HS-27A (cell line): ENCODE measurements at places on chromosomes 12 and 14.

- DNase-seq = no peak
Observed at GRCh38 chr12:132669166-132669879, 17.8 kb downstream of the POLE start.

- DNase-seq = peak; percentile 17
Observed at GRCh38 chr14:94665121-94665520, 52.9 kb downstream of the SERPINA3 start.

DNA sequence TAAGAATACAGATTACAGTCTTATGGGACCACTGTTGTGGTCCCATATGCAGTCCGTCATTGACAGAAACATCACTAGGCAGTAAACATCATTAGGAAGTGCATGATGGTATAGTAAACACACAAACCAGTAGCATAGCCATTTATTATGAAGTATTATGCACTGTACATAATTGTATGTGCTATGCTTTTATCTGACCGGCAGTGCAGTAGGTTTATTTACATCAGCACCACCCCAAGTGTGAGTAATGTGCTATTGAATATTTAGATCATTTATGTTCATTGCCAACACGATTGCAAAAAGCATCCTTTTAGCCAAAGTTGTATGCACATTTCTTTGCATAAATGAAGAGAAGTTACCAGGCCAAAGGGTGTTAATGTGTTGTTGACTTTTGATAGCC, 531.6 kb upstream of the TBX3 start:
- DNase-seq = no peak

DNA sequence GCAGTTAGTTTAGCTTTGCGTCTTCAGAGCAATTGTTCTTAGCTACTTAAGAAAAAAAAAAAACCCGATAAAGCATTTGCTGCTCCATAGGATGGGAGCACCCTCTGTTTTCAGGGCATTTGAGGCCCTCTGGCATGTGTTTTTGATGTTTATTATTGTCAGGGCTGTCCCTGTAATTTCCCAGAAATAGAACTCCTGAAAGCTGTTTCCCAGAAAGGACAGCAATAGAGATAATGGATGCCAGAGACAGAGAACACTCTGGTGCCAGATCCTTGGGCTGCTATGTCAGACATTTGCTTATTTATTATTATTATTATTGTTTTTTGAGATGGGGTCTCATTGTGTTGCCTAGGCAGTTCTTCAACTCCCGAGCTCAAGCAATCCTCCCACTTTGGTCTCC, 201.3 kb downstream of the ALG10 start:
- no peak for DNase-seq

GRCh38 chr14:45619831-45620230, 366.8 kb upstream of the MIS18BP1 start:
- no peak for DNase-seq

- DNase-seq = peak; percentile 63
Observed at GRCh38 chr14:83294941-83295340, 1761.3 kb upstream of the SEL1L start.

GRCh38 chr12:68565391-68565903, 45.3 kb upstream of the RAP1B start:
- DNase-seq = peak; percentile 76

- no peak for DNase-seq
Observed at GRCh38 chr12:6959805-6960592, 8.8 kb downstream of the PTPN6 start.

GRCh38 chr14:100588671-100589070, 1.5 kb upstream of the BEGAIN start:
- no peak for DNase-seq

DNA sequence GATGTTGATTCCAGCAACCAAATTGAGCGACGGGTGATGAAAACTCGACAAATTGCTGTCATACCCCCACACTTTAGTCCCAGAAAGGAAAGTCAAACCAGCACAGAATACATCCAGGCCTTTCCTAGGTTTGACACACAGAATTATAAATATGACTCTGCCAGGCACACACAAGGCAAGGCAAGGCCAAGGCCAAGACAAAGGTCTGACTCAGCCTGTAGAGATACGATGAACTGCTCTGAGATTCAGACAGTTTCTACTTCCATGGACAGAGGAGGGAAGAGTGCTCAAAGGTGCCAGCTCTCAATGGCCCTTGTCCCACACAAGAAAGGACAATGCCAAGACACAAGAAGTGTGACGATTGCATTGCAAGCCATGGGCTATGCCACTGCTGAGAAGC, 880.2 kb upstream of the TMEM132C start:
- DNase-seq = no peak

- DNase-seq = no peak
Observed at GRCh38 chr14:72600551-72601330, 293.2 kb downstream of the DPF3 start.

DNA sequence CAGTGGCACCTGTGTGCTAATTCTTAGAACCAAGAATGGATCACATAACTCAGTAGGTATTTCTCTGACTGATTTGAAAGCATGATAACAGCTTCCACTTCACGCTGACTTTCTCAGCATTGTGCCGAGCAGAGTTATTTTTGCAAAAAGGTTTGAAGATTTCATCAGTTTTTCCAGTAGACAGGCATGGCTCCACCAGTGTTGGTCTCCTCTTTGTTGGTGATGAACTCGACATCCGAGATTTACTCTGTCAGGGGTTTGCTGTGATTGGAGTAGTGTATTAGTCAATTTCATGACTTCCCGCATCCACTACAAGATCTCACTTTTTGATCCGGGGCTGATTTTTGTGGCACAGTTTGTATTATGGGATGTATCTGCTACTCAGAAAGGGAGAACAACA, 85.3 kb downstream of the PRKCH start:
- DNase-seq = no peak

DNA sequence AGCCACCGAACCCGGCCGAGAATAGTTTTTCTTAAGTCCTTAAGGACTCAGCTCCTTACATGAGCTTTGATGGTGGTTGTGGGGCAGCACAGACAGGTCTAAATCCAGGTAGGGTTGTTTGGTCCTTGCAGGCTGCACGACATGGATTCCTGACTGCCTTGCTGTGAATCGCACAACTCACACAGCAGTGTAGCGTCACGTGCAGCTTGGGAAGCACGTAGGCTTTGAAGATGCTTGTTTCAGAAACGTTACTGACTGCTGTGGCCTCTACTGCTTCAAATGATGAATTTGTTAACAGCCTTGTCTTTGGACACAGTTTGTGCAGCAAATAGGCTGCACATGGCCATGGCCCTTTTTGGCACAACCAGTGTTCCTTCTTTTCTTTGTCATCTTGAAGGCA, 29.9 kb downstream of the ZBTB42 start:
- no peak for DNase-seq

DNA sequence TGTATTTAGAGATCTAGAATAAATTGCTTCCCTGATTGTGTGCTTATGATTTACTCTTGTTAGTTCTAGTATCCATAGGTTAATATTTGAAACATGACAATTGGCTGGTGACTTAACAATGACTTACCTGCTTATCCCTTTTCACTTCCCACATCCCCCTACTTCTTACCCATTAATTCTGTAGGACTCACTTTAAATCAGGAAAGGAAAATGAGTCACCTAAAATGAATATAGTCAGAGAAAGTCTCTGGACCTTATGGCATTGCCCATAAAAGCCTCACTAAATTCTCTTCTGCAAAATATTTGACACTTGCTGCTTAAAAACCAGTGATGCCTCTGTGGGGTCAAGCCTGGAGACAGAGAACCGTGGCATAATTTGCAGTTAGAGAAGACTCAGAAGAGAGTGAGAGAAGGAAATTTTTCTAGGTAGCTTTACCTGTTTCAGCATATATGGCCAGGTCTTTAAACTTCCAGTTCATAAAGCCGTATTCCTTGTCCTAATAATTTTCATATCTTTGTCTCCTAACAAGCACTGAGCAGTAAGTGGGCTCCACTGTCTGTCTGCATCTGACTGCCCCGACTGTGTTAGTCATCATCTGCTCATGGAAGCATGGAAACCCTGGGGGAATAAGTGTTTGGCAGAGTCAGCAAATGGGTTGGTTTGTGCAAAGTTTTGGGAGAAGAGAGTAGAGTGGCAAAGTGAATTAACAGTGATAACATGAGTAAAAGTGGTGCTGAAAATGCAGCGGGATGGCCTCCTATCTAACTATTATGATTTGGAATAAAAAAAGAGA, 294.4 kb downstream of the AKAP6 start:
- no peak for DNase-seq

- DNase-seq = no peak
Observed at GRCh38 chr14:61330511-61330910, 9.1 kb downstream of the PRKCH start.

- no peak for DNase-seq
Observed at GRCh38 chr12:80299976-80300375, 144.1 kb upstream of the PTPRQ start.

- DNase-seq = no peak
Observed at GRCh38 chr12:111174251-111174960, 194.5 kb downstream of the PHETA1 start.

GRCh38 chr14:85917716-85918115, 387.8 kb downstream of the FLRT2 start:
- DNase-seq = no peak

- no peak for DNase-seq
Observed at GRCh38 chr12:100199347-100200149, 1.1 kb upstream of the ACTR6 start.

DNA sequence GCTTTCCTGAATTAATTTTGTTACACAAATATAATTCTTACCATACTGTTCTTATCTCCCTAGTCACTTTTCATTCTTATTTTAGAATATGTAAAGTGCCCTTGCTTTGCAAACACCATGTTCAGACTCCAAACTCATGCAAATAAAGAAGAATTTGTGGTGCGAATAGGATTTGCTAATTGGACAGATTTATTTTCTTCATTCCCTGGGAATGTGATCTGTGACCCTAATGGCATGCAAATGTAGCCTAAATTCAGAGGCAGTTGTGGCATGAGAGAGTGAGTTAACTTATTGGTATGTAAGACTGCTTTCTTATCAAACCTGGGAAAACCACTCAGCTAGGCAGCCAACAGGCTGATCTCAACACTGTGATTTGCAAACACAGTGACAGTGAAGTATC, 10.0 kb downstream of the CAPZA3 start:
- DNase-seq = peak; percentile 97

DNA sequence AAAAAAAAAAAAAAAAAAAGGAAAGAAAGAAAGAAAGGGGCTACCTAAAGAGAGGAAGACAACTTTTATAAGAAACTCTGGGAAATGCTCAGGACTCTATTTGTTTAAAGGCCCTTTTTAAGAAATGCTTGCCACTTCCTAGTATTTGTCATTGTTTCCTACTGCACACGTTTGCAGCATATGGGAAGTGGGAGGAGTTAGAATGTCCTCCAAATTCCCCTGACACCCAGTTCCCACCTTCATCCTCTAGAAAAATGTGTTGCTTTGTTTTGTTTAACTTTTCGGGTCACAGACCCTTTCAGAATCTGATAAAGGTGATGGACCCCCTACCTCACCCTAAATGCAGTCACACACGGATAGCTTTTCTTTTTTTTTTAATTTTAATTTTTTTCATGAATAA, 40.8 kb downstream of the NINJ2 start:
- DNase-seq = no peak

DNA sequence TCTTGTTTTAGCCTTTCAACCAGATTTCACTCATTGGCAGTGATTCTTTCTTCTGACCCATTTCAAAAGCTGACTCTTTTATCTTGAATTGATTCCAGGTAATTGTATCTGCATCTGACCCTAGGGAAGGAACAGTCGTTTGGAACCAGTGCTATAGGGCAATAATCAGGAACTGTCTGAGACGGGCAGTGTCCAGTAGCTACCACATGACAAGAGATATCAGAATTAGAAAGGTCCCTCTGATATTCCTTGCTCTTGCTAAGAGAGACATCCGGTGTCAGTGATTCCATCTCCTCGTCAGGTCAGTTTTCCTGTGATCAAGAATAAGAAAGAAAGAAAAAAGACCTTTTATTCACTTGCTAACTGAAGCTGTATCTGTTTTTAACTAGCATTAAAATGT, 47.8 kb upstream of the PDE3A start:
- DNase-seq = no peak

GRCh38 chr14:98916036-98916435, 356.0 kb downstream of the BCL11B start:
- DNase-seq = no peak

DNA sequence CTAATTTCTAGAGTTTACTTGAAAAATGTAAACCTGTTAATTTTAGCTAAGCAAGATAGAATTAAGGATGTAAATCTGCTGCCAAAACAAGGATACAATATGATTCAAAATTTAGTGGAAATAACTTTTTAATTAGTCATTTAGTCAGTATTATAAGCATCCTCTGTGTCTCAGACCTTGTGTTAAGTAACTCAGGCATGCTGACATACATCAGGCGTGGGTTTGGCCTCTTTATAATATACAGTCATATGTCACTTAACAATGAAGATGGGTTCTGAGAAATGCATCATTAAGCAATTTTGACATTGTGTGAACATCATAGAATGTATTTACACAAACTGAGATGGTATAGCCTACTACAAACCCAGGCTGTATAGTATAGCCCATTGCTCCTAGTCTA, 386.9 kb downstream of the ZFP36L1 start:
- DNase-seq = no peak

DNA sequence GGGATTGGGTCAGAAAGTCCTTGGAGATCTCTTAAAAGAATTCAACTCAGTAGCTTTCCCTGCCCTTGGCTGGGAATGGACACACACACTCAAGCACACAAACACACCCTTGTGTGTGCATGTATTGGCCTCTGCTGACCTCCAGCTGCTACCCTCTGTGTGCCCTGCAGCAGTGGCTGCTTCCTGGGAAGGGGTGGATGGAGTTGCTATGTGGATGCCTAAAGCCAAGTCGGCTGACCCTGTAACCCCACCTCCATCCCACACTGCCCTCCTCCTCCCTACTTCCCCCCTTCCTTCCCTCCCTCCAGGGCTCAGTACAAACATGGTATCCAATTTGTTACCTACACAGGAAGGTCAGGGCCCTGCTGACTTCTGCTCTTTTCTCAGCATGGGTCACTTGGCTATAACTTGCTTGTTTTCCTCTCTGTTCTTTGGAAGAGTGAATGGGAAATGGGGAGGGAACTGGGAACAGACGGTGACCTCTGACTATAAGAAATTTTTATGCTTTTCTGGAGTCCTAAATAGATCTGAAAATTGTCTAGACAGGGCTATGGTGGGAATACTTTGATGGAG, 351.6 kb upstream of the TBX3 start:
- no peak for DNase-seq

DNA sequence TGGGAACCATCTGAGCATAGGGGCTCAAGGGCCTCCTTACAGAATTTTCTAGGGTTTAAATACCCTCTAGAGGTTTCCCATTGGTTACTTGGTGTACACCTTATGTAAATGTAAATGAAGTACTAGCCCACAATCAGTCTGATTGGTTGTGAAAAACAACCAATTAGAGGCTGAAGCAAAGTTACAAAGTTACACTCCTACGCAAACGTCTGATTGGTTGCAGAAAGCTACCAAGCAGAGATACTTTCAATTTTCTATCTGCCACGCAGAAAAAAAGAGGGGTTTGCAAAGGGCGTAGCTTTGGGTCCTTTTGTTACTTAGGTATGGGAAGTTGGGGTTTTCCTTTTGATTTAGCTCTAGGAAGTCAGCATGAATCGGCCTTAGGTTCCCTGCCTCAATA, 1.8 kb upstream of the TMEM19 start:
- no peak for DNase-seq

DNA sequence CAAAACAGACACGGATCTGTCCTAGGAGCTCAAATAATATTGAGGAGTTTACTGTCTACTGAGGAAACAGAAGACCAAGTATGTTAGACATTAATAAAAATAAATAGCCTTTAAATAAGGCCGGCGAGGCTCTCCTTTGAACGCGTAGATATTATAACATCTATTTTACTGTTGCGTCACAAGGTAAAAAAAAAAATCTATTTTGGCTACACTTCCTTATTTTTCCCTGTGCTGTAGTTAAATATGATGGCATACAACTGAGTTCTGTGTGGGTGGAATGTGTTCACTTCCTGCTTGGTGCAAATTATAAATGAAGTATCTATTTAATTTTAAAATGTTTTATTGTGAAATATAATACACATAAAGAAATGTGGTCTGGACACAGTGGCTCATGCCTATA, 17.2 kb upstream of the RAD52 start:
- DNase-seq = no peak
